ENCODE measurements at places on chromosomes 11 and 22.

- DNase-seq, result no peak
These were observed 124.2 kb upstream of the SEZ6L start for GRCh38 chr22:26045051-26045450.

DNA sequence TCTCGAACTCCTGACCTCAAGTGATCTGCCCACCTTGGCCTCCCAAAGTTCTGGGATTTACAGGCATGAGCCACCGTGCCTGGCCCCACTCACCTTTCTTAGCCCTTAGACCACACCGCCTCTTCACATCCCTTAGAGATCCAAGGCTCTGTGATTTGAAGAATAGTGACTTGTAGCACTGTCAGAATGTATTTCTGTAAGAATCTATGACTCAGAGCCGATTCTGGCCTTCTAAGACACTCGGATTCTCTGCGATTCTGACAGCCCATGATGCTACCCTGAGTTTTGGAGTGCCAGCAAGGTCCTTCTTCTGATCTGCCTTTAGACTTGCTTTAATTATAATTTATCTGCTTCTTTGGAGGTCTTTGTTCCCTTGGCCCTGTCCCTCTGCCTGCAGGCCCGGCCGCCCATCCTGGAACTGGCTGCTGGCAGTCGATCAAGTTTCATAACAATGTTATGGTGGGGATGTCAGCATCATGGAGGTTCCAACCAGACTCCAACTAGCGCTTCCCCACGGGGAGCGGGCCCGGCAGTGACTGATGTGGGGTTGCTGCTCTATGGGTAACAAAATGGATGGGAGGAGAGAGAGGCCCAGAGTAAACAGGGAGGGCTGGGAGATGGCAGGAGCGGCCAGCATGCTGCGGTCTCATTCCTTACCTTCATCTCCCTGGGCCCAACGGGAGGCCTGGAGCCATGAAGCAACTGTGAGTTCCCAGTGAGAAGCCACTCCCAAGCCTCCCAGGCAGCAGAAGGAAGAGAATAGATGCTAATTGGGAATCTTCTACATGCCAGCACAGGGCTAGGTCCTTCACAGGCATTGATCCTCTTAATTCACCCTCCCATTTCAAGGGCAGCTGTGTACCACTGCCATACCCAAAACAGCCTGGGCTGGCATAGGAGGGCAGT lies 55.7 kb upstream of the RASD2 start:
- DNase-seq, result no peak

DNA sequence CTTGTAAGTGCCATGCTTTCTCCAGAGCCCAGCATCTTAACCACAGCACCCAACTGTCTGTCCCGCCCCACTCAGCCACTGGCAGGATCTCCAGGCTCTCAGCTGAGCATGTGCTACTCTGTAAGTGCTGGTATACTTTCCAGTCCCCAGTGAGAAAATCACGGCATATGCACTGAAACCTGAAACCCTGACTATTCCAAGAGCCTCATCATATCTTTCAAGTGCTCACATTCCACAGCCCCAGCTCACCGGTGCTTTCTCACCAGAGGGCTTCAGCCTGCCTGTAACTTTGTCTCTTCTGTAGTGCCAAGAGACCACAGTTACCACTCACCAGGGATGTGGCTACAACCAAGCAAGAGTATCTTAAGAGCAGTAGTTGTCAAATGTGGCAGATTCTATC lies 24.4 kb upstream of the PAMR1 start:
- DNase-seq, result no peak

DNA sequence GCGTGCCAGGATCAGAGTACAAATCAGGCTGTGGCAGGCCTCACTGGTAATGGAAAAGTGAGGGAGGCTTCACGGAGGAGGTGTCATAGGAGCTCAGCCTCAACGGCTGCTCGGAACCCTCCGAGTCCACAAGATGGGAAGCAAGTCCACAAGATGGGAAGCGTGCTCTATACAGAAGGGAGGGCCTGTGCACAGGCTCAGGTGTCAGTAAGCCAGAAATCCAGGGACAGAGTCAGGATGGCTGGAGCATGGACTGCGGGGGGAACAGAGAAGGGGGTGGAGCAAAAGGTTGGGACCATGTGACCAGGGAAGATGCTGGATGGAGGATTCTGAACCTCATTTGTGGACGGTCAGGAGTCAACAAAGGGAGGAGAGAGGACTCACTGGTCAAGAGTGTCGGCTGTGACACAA lies 3.4 kb upstream of the DPP3 start:
- DNase-seq, result no peak

DNA sequence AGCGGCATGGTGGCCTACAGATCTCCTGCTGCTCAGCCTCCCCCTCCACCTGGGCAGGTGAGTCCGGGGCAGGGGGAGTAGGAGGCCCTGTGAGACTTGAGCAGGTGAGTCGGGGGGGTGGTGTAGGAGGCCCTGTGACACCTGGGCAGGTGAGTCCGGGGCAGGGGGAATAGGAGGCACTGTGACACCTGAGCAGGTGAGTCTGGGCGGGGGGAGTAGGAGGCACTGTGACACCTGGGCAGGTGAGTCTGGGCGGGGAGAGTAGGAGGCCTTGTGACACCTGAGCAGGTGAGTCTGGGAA lies 299.3 kb downstream of the BRD1 start:
- DNase-seq, result no peak

DNA sequence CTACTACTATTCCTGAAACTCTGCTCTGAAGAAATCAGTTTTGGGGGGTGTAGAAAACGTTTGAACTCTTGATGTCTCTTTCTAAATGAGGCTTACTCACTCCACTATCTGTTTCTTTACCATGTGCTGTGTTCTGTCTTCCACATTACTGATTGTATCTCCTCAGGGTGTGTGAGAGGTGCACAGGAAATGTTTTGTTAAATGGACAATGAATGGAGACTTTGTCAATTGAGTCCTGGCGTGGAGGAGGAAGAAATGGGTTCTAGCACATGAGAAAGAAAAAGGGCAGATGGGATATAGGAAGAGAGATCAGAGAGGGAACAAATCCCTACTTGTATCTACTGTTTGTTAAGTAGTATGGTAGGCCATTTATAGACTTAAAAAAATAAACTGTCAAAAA lies 577.1 kb upstream of the CCDC90B start:
- DNase-seq, result no peak

DNA sequence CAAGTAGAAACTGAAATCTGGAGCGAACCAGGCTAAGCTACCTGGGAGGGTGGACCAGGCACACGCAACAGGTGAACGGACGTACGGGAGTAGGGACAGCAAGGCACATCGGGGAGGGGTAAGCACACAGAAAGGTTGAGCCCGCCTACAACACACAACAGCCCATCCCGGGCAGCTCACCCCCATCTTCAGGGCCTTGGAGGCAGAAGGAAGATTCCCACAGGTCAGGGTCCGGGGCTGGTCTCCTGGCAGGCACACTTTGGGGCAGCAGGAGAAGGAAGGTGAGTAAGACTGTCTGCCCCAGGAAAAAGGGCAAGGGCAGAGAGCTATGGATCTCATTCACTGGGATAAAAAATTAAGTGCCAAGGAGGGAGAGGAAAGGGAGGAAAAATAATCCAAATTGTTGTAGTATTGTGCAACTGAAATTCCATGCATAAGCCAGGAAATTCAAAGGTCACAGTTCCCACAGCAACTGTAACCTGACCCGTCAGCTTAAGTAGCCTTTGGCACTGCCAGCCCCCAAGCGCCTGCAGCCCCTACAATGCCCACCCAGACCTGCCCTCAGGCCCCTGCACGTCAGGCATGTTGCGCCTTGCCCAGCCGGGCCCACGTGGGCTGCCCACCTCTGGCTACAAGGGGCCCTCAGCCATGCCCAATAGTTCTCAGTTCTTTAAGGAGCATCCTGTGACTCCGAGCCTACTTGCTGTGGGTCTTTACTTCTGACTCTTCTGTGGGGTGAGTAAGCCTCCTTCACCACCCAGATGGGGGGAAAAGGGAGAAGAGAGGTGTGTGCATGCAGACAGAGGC lies 51.8 kb downstream of the MICAL3 start:
- DNase-seq, result no peak

Measured in activated CD8-positive, alpha-beta memory T cell treated with anti-CD3 and anti-CD28 coated beads for 1 hour (primary cell).